Stimulated activated CD4-positive, alpha-beta T cell treated with anti-CD3 and anti-CD28 coated beads, Interleukin-4, amount 100 ng/mL, for 4 hours (primary cell): ENCODE measurements at places on chromosomes 6 and 20.

DNA sequence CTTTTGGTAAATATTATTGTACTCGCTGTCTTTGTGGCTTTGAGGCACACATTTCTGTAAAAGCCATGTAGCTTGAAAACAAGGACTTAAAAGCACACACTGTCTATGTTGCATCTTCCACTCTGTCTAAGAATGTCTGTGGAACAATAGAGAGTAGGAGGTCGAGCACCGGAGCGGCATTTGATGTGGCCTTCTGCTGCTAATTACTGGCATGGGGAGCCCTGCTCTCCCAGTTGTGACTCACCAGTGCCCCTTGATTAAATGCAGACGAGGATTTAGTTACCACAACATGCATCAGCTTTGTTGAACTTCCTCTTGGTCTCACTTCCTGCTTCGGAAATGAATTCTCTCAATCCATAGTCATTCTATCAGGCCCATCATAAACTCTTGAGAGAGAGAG is 680.7 kb upstream of the SLC35B3 start:
- no peak for DNase-seq

DNA sequence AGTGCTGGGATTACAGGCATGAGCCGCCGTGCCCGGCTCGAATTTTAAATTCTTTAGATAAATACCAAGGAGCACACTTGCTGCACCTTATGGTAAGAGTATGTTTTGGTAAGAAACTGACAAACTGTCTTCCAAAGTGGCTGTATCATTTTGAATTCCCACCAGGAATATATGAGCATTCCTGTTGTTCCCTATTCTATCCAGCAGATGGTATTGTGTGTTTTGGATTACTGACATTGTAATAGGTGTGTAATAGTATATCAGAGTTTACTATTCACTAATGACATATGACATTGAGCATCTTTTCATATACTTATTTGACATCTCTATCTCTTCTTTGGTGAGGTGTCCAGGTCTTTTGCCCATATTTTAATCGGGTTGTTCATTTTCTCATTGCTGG is 40.5 kb downstream of the TGM6 start:
- DNase-seq: no peak

- DNase-seq: no peak
These were observed 83.5 kb downstream of the FRK start for GRCh38 chr6:115977220-115977619.

GRCh38 chr6:160221423-160221822 is 37.2 kb downstream of the SLC22A2 start:
- no peak for DNase-seq

GRCh38 chr20:18567739-18568091 is 483 bp downstream of the SMIM26 start:
- no peak for DNase-seq

DNA sequence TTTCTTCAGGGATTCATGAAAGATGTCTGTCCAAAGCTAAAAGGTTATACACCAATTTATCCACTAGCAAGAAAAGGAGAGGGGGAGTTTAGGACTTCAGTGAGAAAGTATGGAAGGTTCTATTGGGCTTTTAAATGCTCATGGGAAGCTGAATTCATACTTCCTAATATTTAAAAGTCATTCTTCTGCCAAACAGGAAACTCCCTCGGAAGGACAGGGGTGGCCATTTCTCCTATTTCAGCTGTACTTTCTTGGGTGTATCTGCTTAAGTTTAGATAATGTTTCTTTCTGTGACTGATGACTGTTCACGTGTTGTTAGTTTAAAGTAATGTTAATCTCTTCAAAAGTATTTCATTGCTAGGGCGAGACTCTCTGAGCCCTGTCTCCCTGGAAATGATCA is 80.5 kb upstream of the IFNGR1 start:
- no peak for DNase-seq

DNA sequence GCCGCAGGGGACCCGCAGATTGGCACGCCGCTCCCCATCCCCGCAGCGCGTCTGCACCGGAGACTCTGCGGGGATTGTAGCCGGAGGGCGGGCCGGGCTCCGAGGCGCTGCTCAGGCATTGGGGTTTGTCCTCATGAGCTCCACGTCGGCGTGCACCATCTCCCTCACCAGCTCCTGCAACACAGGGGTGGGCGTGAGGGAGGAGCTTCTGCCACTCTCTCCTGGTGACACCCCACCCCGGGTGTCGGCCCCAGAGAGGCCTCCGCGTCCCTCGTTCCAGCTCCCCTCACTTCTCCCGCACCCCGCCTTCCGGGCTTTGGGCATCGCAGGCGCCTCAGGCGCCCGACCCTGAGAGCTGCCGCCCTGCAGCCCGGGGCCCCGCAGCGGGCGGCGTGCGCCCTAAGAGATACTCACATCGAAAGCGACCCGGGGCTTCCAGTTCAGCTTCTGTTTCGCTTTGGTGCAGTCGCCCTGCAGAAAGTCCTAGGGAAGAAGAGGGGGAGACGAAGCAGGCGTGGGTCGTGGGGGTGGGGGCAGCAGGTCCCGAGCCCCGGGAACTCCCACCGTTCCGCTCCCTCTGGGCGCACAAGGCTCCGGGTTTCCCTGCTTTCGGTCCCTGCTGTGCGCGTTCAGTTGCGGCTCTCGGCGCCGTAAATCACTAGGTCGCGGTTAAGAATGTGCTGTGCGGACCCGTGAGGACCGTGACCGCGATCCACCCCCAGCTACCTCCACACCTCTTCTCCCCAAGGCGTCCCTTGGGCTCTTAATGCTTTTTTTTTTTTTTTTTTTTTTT is 14.5 kb downstream of the FOXC1 start:
- DNase-seq: no peak

- DNase-seq: no peak
These were observed 920 bp upstream of the RNF5 start for GRCh38 chr6:32177183-32177787.

DNA sequence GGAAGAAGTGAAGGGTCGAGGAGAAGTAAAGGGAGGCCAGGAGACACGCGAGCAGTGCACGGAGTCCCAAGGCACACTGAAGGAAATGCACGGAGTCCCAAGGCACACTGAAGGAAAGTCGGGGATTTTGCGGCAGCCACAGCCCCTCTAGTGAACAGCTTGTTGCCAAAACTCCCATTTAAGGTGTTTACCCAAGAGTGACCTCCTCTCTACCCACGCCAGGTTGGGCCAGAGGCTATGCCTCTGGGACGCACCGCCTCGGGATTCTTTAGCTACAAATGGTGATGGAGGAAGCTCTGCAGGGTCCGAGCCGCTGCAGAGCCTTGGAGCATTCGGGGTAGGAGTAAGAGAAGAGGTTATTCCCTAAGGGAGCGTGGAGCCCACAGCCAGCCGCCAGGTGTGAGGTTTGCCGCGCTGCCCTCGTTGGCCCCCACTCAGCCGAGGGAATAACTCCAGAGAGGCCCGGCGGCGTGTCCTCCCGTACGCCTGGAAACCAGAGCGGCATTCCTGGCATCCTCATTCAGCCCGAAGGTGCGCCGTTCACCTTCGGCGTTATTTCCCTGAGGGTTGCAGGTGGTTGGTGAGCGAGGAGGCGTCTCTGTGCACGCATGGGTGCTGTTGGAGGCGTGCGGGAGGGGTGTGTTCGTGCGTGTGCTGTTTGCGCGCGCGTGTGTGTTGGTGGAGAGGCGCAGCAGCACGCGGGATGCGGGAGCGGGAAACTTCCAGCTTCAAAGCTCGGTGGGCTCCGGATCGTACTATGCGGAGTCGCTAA is 3.4 kb upstream of the MAFB start:
- no peak for DNase-seq

DNA sequence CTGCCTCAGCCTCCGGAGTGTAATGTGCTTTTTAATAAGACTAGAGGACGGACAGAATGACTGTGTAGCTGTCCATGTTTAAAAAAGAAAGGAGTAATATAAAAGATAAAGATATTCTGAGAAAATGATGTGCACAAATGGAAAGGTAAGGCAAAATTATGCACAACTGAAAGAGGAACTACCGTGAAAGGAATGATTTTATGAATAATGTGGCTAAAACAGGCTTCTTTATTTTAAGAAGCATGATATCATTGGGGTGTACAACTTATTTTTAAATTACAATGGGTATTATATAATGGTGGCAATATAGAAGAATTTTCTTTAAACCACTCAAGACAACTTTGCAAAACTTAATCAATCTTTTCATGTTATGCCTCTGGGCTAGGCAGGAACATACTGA is 78.1 kb downstream of the FIG4 start:
- no peak for DNase-seq

GRCh38 chr6:109449064-109449794 is 6.3 kb downstream of the MICAL1 start:
- no peak for DNase-seq

GRCh38 chr6:168132531-168133167 is 53.6 kb upstream of the FRMD1 start:
- no peak for DNase-seq

DNA sequence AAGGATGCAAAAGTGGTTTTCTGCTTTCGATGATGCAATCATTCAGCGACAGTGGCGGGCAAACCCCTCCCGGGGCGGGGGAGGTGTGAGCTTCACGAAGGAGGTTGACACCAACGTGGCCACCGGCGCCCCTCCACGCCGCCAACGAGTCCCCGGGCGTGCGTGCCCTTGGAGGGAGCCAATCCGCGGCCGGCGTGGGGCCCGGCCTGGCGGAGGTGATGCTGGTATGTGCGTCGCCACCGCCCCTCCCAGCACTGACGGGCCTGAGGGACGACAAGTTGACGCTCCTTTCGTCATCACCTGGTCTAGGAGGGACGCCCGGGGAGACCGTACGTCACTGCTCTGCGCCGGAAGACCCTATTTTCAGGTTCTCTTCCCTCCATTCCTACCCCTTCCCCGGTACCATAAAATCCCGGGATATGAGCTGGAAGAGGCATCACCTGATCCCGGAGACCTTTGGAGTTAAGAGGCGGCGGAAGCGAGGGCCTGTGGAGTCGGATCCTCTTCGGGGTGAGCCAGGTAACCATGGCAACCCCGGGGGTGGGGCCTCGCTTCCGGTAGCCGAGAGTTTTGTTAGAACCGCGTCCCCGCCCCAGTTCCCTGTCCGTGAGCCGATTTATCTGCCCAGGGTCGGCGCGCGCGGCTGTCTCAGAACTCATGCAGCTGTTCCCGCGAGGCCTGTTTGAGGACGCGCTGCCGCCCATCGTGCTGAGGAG is at the start of gene DXO:
DXO (minus strand) TSS at position 146 of the 716 bp plus-strand sequence. CDS start 463 bp downstream, outside the sequence.
- DNase-seq: peak; percentile 92

- no peak for DNase-seq
These were observed 53.8 kb upstream of the NRSN1 start for GRCh38 chr6:24072038-24072746.

GRCh38 chr6:101108286-101108685 is 227.2 kb upstream of the ASCC3 start:
- no peak for DNase-seq

GRCh38 chr20:34948030-34948429 is 7.6 kb downstream of the GSS start:
- DNase-seq: no peak

DNA sequence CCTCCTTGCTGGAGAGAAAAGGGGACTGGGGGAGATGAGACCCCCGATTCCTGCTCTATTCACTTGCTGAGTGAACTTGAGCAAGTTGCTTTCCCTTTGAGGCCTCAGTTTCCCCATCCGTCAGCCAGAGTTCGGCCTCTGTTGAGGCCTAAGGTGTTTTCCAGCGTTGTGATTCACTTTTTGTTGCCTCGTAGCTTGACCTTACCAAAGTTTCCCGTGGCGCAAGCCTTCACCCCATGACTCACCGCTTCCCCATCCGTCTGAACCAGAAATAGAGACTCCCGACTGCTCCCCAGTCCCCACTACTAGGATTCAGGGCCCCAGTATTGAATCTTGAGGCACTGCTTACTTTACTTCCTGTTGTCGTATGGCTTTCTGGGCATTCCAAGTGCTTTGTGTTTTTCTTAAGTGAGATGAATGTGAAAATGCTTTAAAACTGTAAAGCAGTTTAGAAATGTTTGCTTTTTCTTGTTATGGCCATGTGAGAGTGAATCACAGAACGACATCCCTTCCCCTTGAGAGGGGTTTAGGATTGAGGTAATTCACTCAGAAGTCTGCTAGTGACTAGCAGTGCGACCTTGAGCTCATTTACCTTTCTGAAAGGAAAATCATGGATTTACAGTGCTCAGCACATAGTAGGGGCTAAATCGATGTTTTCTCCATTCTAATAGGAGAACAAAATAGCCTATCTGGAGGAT is 1.2 kb downstream of the CHMP4B start:
- DNase-seq: peak; percentile 21

- peak; percentile 16 for DNase-seq
These were observed 178.7 kb downstream of the TAF4 start for GRCh38 chr20:61886721-61887595.

DNA sequence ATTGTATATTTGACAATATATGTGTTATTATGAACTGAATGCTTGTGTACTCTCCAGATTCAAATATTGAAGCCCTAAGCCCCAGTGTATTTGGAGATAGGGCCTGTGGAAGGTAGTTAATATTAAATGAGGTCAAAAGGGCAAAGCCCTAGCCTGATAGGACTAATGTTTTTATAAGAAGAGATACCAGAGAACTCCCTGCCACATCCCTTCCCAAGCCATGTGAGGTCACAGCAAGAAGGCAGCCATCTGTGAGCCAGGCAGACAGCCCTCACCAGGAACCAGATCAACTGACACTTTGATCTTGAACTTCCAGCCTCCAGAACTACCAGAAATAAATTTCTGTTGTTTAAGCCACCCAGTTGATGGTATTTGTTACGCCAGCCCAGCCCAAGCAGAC is 36.4 kb upstream of the FBXL4 start:
- DNase-seq: no peak

DNA sequence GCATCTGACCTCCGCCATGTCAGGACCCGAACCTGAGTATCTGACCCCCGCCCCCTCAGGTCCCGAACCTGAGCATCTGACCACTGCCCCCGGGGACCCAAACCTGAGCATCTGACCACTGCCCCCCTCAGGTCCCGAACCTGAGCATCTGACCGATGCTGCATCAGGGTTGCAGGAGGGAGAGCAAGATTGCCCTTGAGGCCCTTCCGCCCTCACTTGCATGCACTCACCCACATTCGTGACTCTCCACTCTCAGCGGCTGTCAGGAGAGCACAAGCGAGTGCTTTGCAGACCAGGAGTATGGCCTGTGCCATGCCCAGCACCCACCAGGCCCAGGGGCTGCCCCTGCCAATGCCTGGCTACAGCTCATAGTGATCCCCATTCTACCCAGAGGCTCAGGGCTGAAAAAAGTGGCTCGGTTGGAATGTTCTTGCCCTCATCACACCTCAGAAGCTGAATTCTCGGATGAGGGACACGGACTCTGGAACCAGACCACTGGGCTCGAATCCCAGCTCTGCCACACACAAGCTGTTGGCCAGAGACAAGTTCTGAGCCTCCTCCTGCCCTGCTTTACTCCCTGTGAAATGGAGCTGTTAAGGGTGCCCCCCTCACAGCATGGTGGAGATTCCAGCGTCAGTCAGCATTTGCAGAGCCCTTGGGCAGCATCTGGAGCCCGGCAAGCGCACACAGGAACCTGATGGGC is 82.1 kb downstream of the DLL1 start:
- no peak for DNase-seq

DNA sequence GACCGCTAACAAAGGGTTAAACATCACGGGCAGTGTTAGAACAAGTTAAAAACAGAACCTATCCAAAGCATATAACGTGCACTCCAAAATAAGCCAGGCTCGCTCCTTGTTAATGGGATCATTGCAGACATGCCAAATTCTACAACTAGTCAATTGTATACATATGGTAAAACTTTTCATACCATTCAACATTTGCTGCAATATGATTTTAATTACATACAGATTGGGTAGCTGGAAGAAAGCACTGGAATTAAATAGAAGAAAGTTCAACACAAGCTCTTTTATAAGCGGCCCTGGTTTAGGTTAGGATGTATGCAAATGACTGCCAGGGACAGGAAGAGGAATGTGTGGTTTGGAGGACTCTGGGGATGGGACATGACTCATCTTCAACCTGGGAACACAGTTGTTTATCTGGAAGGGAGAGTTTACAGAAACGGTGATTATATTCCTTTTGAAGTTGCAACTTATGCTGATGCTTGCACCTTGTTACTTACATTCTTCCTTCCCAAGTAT is 62.5 kb upstream of the TIAM2 start:
- DNase-seq: no peak
